ENCODE measurements at places on chromosomes 2 and 18. TPM values are rescaled to one million over a fixed set of nuclear protein-coding genes. Genes with fewer than 3 reads are reported as not detected.
A peak's percentile ranks its signal among the peaks of the same experiment; 100 is the strongest.

DNA sequence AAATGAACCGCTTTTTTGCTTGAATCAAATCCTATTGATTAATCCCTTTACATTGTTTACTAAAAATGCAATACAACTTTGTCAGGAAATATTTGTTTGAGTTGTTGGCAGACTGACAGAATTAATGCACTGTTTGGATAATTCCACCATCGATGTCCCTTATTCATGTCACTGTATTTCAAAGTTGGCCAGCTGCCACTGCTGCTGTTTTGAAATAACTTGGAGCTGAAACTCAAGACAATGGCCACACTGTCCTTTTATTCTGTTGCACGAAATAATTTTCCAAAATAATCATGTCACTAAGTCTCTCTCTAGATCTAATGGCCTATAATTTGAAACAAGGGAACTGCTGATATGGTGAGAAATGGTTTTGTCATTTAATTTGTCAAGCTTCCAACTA is 55.2 kb upstream of the PAX3 start:
- DNase-seq = no peak

DNA sequence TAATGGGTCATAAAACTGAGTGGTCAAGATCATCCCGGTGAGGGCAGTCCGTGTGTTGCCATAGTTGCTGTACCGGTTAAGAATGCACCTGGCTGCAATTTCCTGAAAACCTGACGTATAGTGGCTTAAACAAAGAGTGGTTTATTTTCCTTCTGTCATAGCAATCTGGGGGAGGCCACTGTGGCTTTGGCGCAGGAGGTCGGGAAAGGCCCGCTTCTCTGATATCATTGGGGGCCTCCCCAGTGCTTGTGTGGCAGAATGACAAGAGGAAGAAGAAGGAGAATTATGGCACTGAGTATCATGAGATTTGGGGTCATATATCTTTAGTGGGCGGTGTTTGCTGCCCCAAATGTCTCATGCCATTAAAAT is 4.4 kb downstream of the C2orf92 start:
- no peak for DNase-seq

DNA sequence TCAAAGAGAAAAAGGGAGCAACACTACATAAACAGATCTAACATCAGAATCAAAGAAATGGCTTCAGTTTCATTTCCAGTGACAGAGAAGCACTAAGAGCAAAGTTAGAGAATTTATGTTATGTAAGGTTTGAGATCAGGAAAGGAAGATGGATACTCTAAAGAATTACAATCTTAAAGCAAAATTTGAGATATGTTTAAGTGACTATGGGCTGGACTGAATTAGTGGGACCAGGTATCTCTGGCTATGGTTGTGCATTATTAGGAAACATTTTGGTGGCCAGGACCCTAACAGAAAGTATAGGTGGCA is 208.2 kb downstream of the CCDC178 start:
- DNase-seq = no peak

GRCh38 chr2:30213907-30214463 is 17.3 kb upstream of the LBH start:
- no peak for DNase-seq

- DNase-seq = peak; percentile 91
Measured at GRCh38 chr2:239257511-239257937, 143.3 kb downstream of the HDAC4 start.

DNA sequence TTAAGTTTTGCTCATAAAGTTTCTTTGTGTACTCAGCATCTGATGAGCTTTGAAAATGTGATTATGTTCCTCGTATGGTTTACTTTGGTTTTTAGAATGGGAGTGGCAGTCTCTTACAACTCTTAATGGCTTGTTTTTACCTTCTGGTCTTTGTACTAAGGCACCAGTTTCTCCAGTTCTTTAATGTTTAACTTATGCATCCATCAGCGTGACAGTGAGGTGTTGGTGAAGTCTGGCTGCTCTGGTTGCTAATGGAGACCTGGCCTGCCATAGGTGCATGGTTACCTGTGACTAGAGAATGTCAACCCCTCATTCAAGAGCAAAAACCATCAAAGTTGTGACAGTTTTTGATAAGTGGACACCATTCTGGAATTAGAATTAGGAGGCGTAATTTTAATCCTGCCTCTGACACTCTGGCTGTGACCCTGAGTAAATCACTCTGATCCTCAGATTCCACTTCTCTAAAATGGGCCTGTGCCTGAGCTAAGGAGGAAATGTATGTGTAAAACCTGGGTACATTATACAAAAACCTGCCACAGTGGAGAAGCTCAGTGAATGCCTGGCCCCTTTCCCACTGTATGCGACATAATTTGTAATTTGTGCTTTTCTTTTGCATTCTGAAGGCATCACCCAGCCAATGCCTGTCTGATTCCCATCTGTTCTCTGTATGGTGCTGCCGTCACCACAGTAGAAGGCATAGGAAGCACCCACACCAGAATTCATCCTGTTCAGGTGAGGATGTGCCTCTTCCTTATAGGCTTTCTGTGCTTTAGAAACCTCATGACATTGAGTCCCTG is 11.2 kb downstream of the AOX1 start:
- no peak for DNase-seq

DNA sequence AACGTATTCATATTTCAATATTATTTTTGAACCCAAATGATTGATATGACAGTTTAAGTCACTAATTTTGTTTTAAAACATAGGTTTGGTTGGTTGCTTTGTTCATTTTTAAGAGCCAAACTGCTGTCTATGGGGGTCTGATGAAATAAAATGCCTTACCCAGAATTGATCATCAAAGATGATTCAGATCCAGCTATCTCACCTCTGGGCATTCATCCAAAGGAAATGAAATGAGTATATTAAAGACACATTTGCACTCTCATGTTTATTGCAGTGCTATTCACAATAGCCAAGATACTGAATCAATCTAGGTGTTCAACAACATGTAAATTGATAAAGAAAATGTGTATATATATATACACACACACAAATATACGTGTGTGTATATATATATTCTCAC is 326.9 kb upstream of the GULP1 start:
- DNase-seq = peak; percentile 39

- DNase-seq = no peak
Measured at GRCh38 chr2:85937069-85937439, 48.3 kb upstream of the ST3GAL5 start.

DNA sequence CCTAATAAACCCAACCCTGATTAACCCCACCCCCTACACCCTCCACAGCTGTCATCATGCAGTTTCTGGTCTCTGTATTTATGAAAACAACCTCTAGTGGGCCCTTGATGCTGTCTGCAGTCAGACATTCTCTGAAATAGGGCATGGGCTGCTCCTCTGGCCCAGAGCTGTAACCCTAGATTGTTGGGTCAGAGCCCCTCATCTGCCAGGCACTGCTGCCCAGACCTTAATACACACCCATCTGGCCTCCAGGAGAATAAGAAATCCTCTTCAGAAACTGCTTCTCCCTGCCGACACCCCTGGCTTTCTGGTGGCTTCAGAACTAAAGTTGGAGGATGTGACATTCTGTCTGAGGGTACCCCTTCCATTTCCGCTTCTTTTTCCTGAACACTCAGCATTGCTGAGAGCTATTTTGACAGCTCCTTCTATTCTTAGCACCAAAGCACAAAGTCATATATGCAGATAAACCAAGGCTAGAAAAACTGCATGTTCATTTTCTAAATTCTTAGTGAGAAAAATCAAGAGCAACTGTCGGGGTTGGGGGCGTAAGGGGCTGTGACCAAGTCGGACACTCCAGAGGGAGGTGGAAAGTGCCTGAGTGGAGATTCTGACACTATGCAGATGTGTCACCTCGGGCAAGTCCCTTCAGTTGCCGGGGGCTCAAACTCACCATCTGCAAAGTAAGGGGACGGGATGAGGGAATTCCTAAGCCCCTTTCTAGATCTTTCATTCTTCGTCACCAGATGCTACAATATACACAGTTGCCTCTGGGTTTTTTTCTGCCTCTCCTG is 28.7 kb downstream of the SRSF7 start:
- DNase-seq = no peak

The LYG2 gene
- total RNA-seq = not detected

The SPDYA gene
- 0.14 TPM for total RNA-seq

The GRP gene
- total RNA-seq = not detected
